ENCODE measurements at places on chromosomes 4 and X. TPM values are rescaled to one million over a fixed set of nuclear protein-coding genes. Genes with fewer than 3 reads are reported as not detected.

Gene CD40LG
- not detected for total RNA-seq

DNA sequence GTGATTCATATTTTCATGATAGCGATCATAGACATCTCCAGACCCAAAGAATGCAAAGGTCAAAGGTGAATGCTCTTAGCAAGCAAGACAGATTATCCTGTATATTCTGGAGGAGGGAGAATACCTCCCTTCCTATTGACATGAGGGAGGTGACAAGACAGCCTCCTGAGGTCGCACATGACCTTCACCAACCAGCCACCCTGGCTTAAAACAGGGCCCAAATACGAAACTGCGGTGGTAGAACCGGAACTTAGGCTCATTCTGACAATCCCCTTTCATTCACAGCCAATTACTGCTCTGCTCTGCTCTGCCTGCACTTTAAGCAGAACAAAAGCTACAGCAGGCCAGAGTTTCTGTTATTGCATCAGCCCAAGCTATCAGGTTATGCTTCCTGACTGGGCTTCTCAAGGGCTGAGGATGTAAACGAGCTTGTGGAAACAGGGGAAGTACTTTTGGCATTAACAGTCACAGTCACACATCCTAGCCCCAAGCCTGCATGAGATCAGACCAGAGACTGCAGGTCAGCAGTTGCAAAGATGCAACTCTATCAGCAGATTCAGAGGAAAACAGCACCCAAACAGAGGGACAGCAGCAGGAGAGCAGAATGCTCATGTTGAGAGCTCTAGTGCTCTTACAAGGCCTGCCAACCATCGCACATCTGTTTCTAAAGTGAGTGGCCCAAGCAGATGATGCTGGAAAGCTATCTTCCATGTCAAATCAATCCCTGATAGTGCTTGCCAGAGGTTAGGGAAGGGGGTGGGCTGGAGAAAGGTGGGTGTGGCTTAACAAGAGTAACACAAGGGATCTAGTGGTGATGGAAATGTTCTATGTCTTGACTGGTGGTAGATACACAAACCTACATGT is 51.3 kb upstream of the MAP3K15 start:
- H3K4me1 ChIP-seq, result no peaks in the 10 kb centered on the region
- no peak overlapping the region for H3K4me3 ChIP-seq
- no peaks in the 10 kb centered on the region for H3K36me3 ChIP-seq
- H3K27me3 ChIP-seq, result peaks cover 5% of the 10 kb centered on the region
- DNase-seq, result no peak

Gene SYTL5
- total RNA-seq, result 2.3 TPM

Gene THAP6
- total RNA-seq, result 30.3 TPM

DNA sequence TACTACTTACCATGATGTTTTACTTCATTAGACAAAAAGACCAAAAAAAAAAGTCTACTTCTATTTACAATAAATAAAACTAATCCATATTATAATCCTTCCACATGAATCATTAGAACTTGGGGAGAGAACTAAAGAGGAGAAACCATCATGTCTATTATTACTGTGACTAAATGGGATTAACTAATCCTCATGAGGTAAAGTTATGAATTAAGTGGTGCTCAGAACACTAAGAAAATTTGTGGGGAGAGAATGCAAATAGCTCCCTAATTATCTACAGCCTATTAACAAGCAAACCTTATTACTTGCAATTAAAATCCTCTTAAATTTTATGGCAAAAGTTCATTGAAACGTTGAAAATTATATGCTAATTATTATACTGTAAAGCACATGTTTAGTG is 68.8 kb downstream of the MAB21L2 start:
- no peak for DNase-seq
- no peaks in the 10 kb centered on the region for H3K36me3 ChIP-seq

GRCh38 chrX:132750331-132751062 is 207.9 kb downstream of the HS6ST2 start:
- peaks cover 6% of the 10 kb centered on the region for H3K27me3 ChIP-seq
- no peaks in the 10 kb centered on the region for H3K36me3 ChIP-seq
- no peaks in the 10 kb centered on the region for H3K4me1 ChIP-seq
- DNase-seq, result no peak

GRCh38 chrX:114976292-114976691 is 41.1 kb downstream of the IL13RA2 start:
- no peak for DNase-seq
- no peaks in the 10 kb centered on the region for H3K4me1 ChIP-seq

DNA sequence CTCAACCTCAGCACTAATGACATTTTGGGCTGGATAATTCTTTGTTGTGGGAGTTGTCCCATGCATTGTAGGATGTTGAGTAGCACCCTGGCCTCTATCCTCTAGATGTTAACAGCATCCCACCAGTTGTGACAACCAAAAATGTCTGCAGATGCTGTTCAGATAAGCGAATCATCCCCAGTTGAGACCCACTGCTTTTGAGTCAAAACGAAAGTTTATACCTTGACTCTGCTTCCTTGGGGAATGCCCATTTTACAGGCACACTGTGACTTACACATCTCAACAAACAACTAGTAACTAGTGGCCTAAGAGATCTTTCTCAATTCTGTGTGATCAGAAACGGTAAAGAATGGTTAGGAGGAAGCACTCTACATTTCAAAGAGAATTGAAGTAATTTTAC is 37.0 kb downstream of the SEPSECS start:
- no peak overlapping the region for H3K4me3 ChIP-seq
- no peaks in the 10 kb centered on the region for H3K4me1 ChIP-seq
- peaks cover 30% of the 10 kb centered on the region for H3K36me3 ChIP-seq
- H3K27ac ChIP-seq, result no peak overlapping the region
- no peak for DNase-seq

DNA sequence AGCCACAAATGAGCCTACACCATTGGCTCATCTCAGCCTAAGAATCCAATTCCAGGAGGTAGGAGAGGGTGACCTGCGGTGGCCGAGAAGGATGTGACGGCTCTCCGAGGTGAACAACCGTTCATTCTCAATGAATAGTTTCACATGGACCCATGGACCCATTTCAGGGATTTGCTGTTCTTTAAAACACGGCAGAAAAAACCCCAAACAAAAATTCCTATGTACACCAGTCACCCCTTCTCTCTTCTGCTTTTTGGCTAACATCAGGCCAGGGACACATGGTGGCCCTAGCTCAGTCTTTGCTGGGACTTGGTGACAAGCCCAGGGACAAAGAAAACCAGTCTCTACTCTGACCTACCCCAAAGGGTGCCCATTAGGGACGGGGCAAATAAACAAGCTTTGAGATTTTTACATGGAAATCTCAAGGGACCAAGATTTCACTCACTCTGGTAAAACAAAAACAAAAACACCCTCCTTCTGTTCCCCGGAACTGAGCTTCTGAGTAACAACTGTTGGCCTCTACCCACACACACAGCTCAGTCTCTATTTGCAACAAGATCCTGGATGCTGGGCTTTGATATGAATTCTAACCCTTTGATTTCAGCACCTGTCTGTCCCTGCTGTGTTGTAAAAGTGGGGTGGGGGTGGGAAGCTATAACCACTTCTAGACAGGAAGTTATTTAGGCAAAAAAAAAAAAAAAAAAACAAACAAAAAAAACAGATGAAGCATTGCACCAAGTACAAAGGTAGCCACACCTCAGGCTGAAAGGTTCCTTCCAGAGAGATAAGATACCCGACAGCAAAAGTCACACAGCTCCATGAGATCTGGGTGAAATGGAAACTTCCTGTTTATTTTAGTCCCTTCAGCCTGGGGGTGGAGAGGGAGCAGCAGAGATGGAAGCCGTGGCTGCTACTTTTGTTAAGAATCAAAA is 49.0 kb downstream of the DDX3X start:
- no peaks in the 10 kb centered on the region for H3K36me3 ChIP-seq
- no peak overlapping the region for H3K4me3 ChIP-seq
- H3K27ac ChIP-seq, result peak overlapping the region; percentile 82
- no peaks in the 10 kb centered on the region for H3K27me3 ChIP-seq

Gene GABRG1
- total RNA-seq, result not detected

- no peak for DNase-seq
- H3K4me3 ChIP-seq, result no peak overlapping the region
- H3K4me1 ChIP-seq, result no peaks in the 10 kb centered on the region
- H3K27me3 ChIP-seq, result no peaks in the 10 kb centered on the region
- no peak overlapping the region for H3K27ac ChIP-seq
- H3K36me3 ChIP-seq, result no peaks in the 10 kb centered on the region
Measured at GRCh38 chr4:141571362-141571761, 65.0 kb upstream of the IL15 start.

GRCh38 chrX:30301963-30302362 is 7.2 kb downstream of the NR0B1 start:
- no peak overlapping the region for H3K27ac ChIP-seq
- H3K36me3 ChIP-seq, result no peaks in the 10 kb centered on the region
- DNase-seq, result no peak
- H3K27me3 ChIP-seq, result peaks cover 4% of the 10 kb centered on the region
- H3K4me3 ChIP-seq, result no peak overlapping the region

Gene PAGE1
- total RNA-seq, result not detected

DNA sequence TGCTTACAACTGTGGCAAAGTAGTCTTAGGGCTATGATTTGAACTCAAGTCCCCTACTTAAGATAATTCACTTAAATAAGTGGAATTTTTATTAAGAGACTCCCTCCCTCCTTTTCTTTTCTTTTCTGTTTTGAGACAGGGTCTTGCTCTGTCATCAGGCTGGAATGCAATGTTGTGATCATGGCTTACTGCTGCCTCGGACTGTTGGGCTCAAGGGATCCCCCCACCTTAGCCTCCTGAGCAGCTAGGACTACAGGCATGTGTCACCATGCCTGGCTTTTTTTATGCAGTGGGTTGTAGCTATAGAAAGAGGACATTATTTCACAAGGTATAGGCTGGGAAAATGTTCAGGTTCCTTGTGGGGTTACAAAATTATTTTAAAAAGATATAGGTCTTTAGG is 19.2 kb downstream of the DIAPH2 start:
- no peak overlapping the region for H3K27ac ChIP-seq
- no peak for DNase-seq
- H3K27me3 ChIP-seq, result no peaks in the 10 kb centered on the region
- H3K4me3 ChIP-seq, result no peak overlapping the region
- H3K36me3 ChIP-seq, result no peaks in the 10 kb centered on the region
- no peaks in the 10 kb centered on the region for H3K4me1 ChIP-seq

DNA sequence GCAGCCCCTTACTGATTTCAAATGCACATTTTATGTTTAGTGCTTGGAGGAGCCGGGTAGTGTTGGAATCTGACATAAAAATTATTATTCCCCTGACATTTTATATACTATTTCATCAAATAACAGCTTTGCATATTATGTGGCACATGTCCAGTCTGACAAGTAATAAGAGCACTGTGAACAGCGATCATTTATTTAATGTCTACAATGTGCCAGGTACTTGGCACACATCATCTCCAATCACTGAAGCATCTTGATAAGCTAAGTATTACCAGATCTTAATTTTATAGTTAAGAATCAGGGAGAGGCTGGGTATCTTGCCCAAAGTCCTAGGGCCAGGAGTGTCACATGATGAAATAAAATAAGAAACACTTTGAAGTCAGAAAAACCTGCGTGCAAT is 197.2 kb downstream of the NR3C2 start:
- no peaks in the 10 kb centered on the region for H3K4me1 ChIP-seq
- no peak for DNase-seq
- H3K4me3 ChIP-seq, result no peak overlapping the region

DNA sequence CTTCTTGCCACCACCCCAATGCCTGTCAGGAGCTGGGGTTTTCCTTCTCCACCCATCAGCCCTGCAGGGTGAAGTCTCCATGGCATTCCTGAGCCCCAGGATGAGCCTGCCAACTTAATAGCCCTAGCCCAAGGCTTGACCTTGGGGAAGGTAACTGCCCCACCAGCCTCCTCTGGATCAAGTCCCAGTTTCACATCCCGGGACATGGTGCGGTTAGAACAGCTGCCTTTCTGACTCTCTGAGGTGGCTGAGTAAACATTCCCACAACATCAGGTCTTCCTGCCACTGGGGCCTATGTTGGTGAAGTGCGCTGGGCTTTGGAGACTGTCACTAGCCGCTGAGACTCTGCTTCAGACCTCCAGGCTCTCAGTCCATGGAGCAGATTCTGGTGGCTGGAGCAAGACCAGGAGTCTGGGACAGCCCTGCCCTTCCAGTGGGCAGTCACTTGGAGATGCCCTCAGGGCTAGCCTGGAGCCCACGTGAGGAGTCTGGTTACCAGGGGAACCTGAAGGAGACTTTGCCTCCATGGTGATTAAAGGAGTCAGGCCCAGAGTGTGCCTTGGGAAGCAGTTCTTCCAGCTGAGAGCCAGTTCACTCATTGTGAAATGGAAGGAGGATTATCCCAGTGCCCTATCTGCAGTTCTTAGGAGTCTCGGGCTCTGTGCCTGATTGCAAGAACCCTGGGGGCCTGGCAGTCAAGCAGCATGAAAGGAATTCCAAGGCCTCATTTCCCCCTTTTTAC is 56.8 kb downstream of the SMIM20 start:
- H3K27ac ChIP-seq, result no peak overlapping the region
- peaks cover 18% of the 10 kb centered on the region for H3K4me1 ChIP-seq
- no peaks in the 10 kb centered on the region for H3K36me3 ChIP-seq

DNA sequence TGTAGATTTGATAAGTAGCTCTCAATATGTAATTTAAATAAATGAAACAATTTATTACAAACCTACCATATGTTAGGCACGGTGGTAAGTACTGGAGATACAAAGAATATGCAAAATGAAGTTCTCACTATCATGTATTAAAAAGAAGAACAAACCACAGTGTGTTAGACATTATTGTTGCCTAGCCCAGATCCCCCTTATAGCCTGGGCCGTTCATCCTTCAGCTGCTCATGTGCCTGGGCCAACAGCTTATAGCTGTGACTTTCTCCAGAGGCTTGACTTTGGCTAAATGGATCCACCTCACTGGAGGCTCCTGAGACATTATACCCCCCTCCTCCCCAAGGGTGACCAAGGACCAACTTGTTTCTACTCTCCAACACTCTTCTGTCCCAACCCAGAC is 29.8 kb upstream of the CCNG2 start:
- DNase-seq, result no peak
- H3K4me3 ChIP-seq, result no peak overlapping the region
- H3K27ac ChIP-seq, result no peak overlapping the region
- H3K27me3 ChIP-seq, result no peaks in the 10 kb centered on the region
- H3K4me1 ChIP-seq, result no peaks in the 10 kb centered on the region

GRCh38 chr4:26081795-26082498 is 167.9 kb downstream of the SMIM20 start:
- DNase-seq, result peak; percentile 74
- H3K27me3 ChIP-seq, result no peaks in the 10 kb centered on the region
- no peak overlapping the region for H3K27ac ChIP-seq
- H3K36me3 ChIP-seq, result no peaks in the 10 kb centered on the region
- no peaks in the 10 kb centered on the region for H3K4me1 ChIP-seq

- no peaks in the 10 kb centered on the region for H3K36me3 ChIP-seq
- peak overlapping the region; percentile 60 for H3K27ac ChIP-seq
- H3K27me3 ChIP-seq, result no peaks in the 10 kb centered on the region
- DNase-seq, result peak; percentile 84
- no peak overlapping the region for H3K4me3 ChIP-seq
- no peaks in the 10 kb centered on the region for H3K4me1 ChIP-seq
Measured at GRCh38 chr4:38728631-38729141, 54.1 kb downstream of the TLR10 start.

- DNase-seq, result no peak
- H3K27ac ChIP-seq, result no peak overlapping the region
- H3K4me3 ChIP-seq, result no peak overlapping the region
- H3K27me3 ChIP-seq, result no peaks in the 10 kb centered on the region
Measured at GRCh38 chr4:183860731-183861130, 44.4 kb upstream of the STOX2 start.
